ENCODE measurements at places on chromosomes 4 and X.

- DNase-seq, result no peak
Measured at GRCh38 chr4:13992975-13993520, 365.5 kb upstream of the BOD1L1 start.

DNA sequence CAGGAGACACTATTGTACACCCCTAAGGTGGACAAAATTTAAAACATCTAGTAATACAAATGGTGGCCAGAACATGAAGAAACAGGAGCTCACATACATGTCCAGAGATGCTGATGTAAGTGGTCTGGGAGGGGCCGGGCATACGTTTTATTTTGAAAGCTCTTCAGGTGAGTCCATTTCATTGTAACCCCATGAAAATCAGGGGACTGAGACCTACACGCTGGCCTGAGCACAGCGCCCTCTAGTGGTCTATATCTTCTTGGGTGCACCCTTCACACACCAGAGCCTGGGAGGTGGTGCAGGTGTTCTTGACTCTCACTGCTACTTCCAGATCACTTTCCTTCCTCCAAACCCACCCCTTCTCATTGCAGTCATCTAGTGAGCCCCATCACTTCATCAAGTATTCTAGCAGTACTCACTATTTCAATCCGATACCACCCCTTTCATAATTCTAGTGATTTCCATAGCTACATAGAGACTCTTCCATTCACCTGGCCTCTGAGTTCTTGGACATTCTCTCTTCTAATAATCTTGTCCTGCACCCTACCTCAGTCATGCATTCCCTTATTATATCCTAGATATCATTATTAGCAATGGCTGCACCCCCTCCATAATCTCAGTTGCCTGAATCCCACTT, 4.3 kb upstream of the TLR6 start:
- DNase-seq, result no peak

GRCh38 chr4:151408380-151408629, 671 bp upstream of the FHIP1A start:
- no peak for DNase-seq

- DNase-seq, result no peak
Measured at GRCh38 chr4:185666156-185666555, 130.8 kb upstream of the PDLIM3 start.

DNA sequence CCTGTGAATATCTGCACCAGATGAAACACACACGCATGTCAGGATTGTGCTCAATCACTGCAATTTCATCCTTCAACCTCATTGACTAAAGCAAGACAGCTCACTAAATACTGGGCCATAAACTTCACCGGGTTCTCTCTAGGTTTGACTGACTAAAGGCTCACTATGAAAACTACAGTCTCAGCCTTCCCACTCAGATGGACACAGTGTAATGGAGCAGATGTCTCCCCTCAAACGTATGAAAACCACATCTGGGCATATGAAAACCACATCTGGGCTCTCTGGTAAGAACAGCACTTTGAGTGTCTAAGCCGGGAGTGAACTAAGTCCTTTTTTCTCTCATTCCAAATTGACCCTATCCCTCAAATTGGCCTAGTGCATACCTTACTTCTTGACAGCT, 15.2 kb downstream of the GEMIN8 start:
- no peak for DNase-seq

GRCh38 chr4:98603683-98604521, 54.5 kb downstream of the TSPAN5 start:
- peak; percentile 76 for DNase-seq

- DNase-seq, result no peak
Measured at GRCh38 chr4:5885733-5886132, 7.2 kb downstream of the CRMP1 start.

DNA sequence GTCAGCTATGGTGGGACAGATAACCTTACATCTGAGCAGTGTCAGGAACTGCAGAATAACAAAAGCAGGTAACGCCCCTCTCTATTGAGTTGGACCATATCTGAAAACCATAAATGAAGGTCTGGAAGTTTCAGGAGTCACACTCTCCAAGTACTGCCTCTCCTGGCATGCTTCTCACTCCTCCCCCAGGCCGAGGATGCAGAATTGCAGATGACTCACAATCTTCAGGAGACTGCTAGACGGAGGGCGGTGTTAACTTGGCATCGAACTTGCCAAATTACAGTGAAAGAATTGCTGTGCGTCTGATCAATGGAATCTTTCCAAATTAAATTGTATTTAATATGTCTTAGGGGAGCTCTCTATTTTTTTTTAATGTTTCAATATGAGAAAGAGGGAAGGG, 67.1 kb upstream of the TRIM2 start:
- peak; percentile 92 for DNase-seq

- DNase-seq, result no peak
Measured at GRCh38 chrX:151973060-151973661, 1.3 kb downstream of the GABRE start.

DNA sequence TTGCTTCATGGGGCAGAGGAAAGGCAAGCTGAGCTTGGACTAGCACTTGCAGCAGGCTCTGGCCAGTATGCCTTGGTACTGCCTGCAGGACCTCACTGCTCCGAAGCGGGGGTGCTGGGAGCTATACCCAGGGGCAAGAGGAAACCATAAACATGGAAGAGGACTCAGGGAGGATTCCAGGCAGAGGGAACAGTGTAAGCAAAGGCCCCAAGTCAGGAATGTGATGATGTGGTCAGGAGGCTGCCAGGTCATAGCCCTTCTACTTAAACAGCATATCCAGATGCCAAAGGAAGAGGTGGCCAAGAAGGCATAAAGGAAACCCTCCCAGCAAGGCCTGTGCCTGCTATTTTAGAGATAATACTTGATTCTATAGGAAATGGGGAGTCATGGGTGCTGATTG, 31.1 kb downstream of the RAB40AL start:
- no peak for DNase-seq

DNA sequence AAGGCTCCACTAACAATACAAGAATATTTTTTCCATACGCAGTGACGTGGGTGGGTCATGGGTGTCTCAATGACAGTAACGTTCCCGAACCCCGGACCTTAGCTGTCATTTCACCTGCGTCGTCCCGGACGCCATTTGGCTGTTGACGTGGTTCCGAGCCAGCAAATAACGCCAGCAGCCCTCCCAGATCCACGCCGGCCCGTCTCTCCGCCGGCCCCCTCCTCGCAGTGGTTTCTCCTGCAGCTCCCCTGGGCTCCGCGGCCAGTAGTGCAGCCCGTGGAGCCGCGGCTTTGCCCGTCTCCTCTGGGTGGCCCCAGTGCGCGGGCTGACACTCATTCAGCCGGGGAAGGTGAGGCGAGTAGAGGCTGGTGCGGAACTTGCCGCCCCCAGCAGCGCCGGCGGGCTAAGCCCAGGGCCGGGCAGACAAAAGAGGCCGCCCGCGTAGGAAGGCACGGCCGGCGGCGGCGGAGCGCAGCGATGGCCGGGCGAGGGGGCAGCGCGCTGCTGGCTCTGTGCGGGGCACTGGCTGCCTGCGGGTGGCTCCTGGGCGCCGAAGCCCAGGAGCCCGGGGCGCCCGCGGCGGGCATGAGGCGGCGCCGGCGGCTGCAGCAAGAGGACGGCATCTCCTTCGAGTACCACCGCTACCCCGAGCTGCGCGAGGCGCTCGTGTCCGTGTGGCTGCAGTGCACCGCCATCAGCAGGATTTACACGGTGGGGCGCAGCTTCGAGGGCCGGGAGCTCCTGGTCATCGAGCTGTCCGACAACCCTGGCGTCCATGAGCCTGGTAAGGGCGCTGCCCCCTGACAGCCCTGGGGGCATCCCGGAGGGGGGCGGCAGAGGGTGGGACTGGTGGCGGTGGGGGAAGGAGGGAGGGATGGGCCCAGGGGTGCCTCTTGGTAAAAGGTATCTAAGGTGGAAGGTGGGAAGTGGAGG, at the start of gene CPE:
Gene CPE (plus strand): TSS at position 264 of the 933 bp plus-strand sequence. CDS start 214 bp downstream, at position 478.
- peak; percentile 78 for DNase-seq

DNA sequence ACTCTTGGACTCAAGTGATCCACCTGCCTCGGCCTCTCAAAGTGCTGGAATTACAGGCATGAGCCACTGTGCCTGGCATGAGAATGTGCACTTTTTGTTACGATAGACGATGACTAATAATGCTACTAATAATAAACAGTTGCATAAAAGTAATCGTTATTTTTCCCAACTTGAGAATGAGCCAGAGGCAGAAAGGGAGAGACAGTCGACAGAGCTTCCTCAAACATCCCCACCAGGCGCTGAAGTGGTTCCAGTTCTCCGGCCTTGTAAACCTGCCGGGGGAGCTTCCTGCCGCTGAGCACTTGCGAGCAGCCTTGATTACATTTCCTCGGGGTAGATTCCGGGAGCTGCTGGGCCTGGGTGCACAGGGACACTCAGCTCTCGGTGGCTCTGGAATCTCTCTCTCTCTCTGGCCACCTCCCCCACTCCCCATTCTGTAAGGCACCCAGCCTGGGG, 8.9 kb upstream of the HTRA3 start:
- peak; percentile 81 for DNase-seq

DNA sequence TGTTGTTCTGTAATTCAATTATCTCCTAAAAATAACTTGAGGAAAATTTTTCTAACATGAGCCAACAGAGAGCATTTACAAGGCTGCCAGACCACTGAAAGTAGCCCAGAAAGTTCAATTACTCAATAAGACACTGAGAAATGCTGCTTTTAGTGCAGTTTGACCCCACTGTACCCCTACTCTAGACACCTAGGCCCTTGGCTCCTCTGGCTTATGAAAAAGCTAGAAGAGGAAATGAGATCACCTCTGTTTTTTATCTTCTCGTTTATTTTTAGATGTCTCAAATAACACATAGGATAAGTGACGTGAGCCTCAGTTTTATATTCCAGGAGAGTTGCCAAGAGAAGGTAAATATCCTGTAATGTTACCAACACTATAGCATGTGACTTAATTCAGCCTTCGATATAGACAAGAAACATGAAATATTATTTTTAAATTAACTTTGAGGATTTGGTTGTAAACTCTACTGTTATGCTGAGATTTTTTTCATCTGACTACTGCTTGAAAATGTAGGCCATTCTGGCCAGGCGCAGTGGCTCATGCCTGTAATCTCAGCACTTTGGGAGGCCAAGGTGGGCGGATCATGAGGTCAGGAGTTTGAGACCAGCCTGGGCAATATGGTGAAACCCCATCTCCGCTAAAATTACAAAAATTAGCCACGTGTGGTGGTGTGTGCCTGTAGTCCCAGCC, 24.4 kb downstream of the TNIP3 start:
- DNase-seq, result peak; percentile 91

GRCh38 chr4:144340931-144341330, 200.4 kb upstream of the GYPA start:
- DNase-seq, result no peak

- DNase-seq, result no peak
Measured at GRCh38 chr4:93495346-93495745, 333.2 kb upstream of the ATOH1 start.

GRCh38 chrX:148914783-148915182, 414.4 kb downstream of the AFF2 start:
- no peak for DNase-seq

GRCh38 chr4:108370291-108371141, 201.8 kb upstream of the LEF1 start:
- no peak for DNase-seq

- DNase-seq, result no peak
Measured at GRCh38 chr4:141006242-141006802, 126.9 kb downstream of the RNF150 start.

DNA sequence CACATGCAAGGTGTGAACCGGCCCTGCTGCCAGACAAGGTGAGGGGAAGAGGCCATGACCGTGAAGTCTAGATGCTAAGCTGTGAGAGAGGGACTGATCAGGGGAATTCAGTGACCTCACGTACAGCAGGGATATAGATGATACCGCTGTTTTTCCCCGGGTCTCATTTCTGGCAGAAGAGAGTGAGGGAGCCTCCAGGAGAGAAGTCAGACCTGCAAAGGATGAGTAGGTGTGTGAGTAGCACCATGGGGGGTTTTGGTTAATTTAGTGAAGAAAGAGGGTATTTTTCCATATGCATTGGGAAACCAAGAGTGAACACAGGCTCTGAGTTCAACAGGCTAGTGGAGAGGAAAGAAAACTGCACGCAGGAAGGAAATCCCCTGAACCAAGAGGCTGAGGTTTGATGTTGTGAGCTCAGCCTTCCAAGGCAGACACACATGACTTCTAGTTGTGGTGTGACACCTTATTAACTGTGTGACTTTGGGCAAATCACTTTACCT, 127.6 kb upstream of the GATB start:
- DNase-seq, result no peak

DNA sequence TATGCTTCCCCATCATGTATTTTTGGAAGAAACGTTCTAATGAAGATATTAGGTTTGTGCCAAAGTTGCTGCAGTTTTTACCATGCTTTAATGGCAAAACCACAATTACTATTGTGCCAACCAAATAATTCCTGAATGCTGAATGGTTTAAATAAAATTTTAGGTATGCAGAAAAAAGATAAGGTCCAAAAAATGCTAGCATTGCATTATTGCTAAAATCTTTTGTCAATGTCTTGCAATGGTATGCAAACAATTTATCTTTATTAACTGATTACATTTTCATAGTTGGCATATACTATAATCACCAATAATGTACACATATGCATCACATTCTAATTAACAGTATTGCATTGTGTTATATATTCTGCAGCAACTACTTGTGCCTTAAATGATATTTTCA, 1657.4 kb upstream of the IGFBP7 start:
- DNase-seq, result peak; percentile 3

DNA sequence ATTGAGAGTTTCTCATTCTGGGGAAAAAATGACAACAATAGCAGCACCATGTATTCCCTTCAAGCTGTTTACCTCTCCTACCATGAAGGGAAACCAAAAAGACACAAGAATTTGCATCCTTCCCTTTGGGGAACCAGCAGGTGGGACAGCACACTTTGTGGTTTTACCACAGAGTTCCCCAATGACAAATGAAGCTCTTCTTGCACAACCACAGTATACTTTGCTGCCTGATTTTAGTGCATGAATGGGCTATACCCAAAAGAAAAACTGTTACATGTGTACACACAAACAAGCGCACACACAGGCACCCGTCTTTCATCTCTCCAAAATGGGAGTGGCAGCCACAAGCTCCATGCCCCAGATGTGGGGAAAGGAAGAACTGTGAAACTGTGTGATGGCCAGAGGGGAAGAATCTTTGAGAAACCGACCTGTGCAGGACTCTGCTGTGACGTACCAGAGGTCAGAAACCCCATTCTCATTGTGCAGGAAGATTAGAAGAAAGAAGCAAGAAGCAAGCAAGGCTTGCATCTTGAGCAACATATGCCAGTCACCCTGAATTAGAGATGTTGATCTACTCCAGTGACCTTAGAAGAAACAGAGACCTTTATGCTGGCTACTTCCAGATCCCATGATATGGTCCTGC, 2.7 kb upstream of the MAML3 start:
- no peak for DNase-seq

GRCh38 chrX:72399816-72400215, 94.1 kb upstream of the CITED1 start:
- no peak for DNase-seq

GRCh38 chr4:114606245-114606644, 7.6 kb downstream of the UGT8 start:
- no peak for DNase-seq

DNA sequence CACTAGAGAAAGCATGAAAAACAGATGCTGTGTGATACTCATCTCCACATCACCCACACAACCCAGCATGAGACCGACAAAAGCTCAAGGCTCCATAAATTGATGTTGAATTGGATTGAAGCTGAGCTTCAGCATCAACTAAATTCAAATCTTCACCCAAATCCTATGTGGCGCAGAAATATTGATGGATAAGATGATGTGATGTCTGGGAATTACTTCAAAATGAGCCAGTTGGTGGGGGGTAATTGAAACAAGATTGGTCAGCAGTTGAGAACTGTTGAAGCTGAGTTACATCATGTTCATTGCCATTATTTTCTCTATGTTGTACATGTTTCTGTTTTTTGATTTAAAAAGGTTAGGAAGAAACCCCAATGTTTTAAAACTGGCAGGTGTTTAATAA, 166.5 kb upstream of the STS start:
- DNase-seq, result no peak

- DNase-seq, result peak; percentile 45
Measured at GRCh38 chr4:175290401-175290800, 372.2 kb downstream of the ADAM29 start.
